GM19239 (cell line): ENCODE measurements at places on chromosomes 1 and 21.

GRCh38 chr1:247212627-247213617, 41.1 kb upstream of the ZNF124 start:
- DNase-seq = no peak

GRCh38 chr1:229664133-229664689, 38.2 kb downstream of the URB2 start:
- peak; percentile 14 for DNase-seq

DNA sequence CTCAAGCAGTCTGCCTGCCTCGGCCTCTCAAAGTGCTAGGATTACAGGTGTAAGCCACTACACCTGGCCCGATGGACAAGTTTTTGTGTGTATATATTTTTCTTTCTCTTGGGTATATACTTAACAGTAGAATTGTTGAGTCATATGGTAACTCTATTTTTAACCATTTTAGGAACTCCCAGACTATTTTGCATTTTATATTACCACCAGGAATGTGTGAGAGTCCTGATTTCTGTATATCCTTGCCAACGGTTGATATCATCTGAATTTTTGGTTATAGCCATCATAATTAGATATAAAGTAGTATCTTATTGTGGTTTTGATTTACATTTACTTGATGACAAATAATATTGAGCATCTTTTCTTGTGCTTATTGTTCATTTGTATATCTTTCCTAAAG, 20.7 kb downstream of the FNBP1L start:
- no peak for DNase-seq

DNA sequence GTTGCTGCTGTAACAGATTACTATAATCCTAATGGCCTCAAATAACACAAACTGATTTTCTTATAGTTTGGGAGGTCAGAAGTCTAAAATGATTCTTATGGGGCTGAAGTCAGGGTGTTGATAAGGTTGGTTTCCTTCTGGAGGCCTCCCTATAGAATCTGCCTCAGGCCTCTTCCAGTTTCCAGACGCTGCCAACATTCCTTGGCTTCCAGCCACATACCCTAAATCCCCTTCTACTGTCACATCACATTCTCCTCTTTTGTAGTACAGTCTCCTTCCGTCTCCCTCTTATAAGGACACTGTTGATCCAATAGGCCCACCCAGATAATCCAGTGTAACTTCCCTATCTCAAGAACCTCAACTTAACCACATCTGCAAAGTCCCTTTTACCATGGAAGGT, 145.3 kb upstream of the NCAM2 start:
- no peak for DNase-seq

DNA sequence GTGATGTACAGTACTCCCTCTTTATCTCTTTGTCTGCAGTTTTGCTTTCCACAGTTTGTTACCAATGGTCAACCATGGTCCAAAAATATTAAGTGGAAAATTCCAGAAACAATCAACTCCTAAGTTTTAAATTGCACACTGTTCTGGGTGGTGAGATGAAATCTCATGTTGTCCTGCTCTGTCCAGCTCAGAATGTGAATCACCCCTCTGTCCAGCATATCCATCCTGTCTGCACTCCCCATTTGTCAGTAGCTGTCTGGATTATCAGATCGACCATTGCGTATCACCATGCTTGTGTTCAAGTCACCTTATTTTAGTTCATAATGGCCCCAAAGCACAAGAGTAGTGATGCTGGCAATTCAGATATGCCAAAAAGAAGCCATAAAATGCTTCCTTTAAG, 118.2 kb upstream of the PDE4B start:
- DNase-seq = no peak
